ENCODE measurements at places on chromosomes 3 and 15.

DNA sequence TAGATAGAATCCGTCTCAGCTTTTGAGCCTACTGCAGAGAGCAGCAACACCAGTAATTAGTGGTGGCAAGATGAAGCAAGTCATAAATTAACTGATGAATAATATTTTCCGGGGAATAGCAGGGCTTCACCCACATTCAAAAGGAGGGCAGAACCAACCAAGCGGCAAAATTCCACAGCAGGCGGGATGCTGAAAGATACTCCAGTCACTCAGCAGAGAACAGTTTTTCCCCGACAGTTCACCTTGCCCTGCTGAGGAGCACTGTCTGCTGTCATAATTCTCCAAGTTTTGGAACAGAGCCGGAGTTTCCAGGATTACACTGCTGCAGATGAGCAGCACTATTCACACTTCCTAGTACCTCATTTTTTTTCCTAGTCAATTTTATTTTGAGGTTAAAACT lies 274.7 kb downstream of the CD47 start:
- peak; percentile 60 for DNase-seq

GRCh38 chr15:35774653-35775052 lies 228.7 kb upstream of the DPH6 start:
- no peak for DNase-seq

GRCh38 chr15:96073908-96074307 lies 256.6 kb upstream of the NR2F2 start:
- DNase-seq = no peak

GRCh38 chr3:111326144-111326995 lies 215.6 kb upstream of the CD96 start:
- DNase-seq = no peak

- no peak for DNase-seq
Measured at GRCh38 chr3:73933585-73933984, 308.8 kb upstream of the PDZRN3 start.

DNA sequence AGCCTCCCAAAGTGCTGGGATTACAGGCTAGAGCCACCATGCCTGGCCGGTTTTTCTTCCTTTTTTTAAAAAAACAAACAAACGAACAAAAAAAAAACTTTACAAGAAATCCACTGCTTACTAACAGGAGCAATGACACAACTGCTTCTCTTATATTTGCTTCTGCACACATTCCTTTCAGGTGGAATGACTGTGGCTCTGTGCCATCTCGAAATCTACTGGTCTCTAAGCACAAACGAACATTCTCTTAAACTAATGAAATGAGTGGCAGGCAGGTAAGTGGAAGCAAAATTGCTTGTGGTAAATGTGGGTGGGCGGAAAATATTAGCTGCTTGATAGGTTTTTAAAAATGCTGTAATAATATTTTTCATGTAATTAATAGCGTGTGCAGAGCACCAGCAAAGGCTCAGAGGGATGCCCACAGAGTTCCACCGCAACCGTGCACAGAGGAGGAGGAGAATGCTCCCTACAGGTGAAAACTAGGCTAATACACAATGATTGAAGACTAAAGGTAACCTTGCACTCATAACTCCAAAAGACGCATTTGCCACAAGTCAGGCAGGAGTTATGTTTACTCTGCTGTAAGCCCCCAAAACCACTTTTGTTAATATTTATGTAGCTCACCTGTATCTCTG lies 77.4 kb downstream of the LSAMP start:
- no peak for DNase-seq

- no peak for DNase-seq
Measured at GRCh38 chr3:169657351-169658124, 6.0 kb downstream of the MECOM start.

DNA sequence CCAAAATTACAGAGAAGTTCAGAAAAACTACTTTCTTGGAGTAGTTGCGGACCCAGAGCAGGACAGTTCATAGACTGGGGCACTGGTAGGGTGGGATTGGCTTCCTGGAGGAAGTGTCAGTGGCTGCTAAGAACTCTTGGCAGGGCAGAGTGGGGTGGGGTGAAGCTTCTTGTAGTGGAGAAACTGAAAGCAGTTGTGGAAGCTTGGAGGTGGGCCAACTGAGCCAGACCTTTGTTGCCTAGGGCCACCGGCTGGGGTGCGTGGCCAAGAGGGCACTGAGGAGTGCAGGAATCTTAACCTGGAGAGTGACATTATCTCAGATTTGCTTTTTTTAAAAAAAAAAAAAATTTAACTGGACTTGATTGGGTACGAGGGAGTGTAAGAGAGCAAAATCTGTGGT lies 3.1 kb downstream of the KAT2B start:
- peak; percentile 53 for DNase-seq

DNA sequence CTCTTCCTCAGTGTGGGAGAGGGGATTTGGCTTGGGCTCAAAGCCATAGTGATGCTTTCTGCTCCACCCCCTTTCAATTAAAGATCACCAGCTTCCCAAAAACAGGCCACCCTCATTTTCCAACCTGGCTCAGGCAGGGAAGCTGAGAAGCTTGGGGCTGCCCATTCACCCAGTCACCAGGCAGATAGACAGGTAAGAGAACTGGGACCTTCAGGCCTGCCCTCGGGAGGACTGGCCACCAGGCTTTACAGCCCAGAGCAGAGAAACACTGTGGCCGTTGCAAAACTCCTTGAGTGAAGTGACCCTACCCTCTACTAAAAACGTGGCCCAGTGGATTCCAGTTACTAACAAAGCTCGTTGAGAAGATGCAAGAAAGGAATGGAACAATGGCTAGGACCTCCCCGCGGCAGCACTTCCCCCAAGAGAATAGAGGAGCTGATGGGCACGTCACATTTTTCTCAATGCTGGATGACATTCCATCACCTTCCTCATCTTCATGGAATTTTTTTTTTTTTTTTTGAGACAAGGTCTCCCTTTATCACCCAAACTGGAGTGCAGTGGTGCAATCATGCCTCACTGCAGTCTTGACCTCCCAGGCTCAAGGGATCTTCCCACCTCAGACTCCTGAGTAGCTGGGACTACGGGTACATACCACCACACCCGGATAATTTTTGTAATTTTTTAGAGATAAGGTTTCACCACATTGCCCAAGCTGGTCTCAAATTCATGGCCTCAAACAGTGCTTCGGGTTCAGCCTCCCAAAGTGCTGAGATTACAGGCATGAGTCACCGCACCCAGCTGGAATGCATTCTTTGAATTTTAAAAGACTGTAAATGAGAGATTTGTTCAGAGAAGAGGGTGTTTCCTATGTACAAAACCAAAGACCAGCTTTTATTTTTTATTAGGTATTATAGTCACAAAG lies 37.9 kb downstream of the LIPC start:
- peak; percentile 59 for DNase-seq

DNA sequence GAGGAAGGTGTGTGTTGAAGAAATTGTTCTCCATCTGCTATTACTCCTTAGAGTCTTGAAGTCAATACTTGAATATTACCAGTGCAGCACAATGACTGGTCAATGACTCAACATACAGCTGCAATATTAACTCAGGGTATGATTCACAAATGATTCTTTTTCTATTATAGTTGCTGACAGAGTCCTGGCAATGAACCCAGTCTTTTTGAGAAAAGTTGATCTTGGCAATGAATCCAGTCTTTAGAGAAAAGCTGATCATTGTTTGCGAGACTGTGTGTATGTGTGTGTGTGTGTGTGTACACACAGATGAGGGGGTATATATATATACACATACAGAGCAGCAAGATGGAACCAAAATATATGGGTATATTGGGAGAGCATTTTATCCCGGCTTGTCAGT lies 315.1 kb downstream of the ZNF385D start:
- DNase-seq = no peak

DNA sequence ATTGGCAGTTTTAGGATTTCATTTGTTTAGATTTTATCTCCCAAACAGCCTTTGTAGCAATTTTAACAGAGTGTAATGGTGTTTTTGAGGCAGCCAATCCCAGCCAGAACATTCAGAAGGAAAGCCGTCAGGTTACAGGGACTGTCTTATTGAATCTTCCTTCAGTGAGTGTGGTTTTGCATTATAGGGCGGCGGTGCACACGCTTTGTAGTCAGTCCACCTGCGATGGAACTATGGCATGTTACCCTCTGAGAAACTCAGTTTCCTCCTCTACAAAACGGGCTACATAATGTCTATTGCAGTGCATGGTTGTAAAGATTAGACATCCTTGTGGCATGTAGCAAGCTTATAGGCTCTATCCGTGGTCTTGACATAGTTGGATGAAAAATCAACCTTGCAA lies 1.0 kb downstream of the LRRC28 start:
- no peak for DNase-seq

DNA sequence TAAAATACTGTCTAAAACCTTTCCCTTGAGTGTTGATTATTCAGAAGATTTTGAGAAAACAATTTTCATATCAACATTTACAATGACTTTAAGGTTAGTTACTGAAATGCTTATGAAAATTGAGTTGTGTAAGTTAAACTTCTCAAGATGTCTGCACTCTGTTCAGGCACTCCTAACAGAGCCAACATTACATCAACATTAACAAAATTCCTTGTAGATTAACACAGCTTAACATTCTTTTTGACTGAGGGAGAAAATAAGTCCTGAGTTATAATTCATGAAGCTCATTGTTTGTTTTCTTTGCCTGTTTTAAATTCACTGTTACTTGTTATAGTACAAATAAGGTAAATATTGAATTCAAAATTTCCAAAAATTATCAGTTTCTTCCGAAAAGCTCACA lies 9.0 kb downstream of the ACKR4 start:
- DNase-seq = no peak

DNA sequence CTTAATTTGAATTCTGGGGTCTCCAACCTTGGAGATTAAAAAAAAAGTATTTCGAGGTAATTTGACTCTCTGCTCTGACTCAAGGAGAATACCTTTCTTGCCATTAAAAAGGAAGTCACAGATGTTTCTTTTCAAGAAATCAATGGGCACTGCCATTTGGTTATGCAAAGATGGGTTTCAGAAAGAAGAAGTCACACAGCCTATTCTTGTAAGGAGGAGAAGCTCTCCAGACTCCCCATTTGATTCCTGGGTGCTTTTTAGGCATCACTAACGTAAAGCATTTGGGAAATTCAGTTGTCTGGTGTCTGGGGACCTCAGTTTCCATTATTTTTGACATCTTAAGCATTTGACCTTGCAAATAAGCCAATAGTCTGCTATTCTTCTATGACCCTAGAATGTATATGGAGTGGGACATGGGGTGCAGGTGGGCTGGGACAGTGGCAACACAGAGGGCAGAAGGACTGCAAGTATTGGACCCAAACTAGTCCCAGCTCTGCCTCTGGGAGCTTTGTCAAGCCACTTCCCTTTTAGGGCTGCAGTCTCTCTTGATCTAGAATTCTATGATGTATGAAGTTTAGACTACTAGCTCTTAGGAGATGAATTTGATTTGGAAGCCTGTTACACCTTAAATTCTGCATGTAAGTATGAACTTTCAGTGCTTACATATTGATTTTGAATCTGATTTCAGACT lies 27.8 kb downstream of the IL5RA start:
- no peak for DNase-seq

DNA sequence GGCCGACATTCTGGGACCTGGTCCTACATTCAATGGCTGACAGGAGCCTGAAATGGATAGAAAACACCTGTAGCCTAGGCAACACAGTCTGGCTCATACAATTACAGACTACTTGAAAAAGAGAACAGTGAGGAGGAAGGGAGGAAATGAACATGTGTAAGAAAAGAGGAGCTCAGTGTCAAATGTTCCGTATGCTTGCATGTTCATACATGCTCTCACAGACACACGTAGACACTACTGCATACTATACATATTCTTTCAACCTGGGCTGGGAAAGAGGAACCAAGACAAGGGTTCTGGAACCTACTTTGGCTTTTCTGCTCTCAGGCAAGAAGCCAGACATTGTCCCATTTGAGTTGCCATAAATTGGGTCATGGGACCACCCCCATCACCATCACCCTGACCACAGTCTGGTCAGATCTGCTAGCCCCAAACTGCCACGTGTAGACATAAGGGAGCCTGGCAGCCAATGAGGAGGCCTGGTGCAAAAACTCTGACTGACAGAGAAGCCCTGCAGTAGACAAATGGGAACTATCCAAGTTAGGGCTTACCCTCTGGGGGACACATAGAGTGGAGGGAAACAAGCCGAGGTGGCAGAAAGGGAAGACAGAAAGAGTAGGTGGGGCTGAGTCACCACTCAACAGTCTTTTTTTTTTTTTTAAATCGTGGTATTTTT lies 310.0 kb downstream of the SHQ1 start:
- peak; percentile 87 for DNase-seq

- DNase-seq = peak; percentile 100
Measured at GRCh38 chr15:34209421-34210282, at the start of gene KATNBL1. Gene KATNBL1, minus strand, starts transcription at chr15:34210096. Its CDS starts 46,420 bp downstream, at chr15:34163676.

- peak; percentile 72 for DNase-seq
Measured at GRCh38 chr3:141796889-141797781, 33.9 kb downstream of the GRK7 start.

GRCh38 chr15:73650416-73651126 lies 17.4 kb upstream of the NPTN start:
- peak; percentile 96 for DNase-seq

- DNase-seq = no peak
Measured at GRCh38 chr15:28987337-28987736, 101.6 kb downstream of the APBA2 start.

- peak; percentile 32 for DNase-seq
Measured at GRCh38 chr15:69568173-69569009, 115.8 kb downstream of the RPLP1 start.

- peak; percentile 71 for DNase-seq
Measured at GRCh38 chr15:88624156-88624970, 3.2 kb downstream of the AEN start.

- DNase-seq = no peak
Measured at GRCh38 chr3:134663721-134664456, 13.1 kb upstream of the KY start.

GRCh38 chr15:92510163-92510882 lies 116.6 kb downstream of the ST8SIA2 start:
- DNase-seq = no peak

- no peak for DNase-seq
Measured at GRCh38 chr3:178949896-178950295, 121.7 kb downstream of the ZMAT3 start.

DNA sequence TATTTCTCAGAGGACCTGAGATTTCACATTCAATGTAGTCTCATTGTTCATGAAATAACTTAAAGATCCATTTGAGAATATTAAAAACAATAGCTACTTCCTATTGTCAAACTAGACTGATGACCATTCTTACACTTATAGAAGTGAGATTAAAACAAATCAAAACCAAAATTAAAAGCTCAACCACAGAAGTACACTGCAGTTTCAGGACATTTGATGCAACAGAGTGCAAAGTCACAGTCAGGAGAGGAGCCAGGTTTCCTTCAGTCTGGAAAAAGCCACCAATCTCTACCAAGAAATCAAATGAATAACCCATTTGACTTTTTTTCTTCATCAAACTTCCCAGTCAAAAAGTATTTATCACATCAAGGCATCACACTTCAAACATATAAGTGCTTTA lies 5.5 kb downstream of the CCPG1 start:
- peak; percentile 10 for DNase-seq

DNA sequence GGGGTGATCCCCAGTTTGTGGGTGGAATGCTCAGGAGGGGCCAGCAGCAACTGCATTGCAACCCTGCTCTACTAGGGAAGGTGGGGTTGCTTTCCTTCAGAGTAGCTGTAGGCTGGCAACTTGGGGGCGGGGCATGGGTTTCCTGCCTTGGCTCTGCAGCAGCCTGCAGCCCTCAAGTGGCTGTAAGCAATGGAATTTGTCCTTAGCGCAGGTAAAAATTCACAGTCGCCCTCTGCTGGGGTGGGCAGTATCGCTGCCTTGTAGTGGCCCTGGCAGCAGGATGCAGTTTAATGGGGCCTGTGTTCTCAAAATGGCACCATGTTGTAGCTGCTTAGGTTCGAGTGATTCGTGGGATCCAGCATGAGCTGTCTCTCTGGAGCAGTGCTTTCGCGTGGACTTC lies 29.8 kb downstream of the STT3B start:
- DNase-seq = no peak

GRCh38 chr3:46110701-46111493 lies 83.6 kb upstream of the XCR1 start:
- DNase-seq = peak; percentile 99
